ENCODE measurements at places on chromosomes 4 and X.

DNA sequence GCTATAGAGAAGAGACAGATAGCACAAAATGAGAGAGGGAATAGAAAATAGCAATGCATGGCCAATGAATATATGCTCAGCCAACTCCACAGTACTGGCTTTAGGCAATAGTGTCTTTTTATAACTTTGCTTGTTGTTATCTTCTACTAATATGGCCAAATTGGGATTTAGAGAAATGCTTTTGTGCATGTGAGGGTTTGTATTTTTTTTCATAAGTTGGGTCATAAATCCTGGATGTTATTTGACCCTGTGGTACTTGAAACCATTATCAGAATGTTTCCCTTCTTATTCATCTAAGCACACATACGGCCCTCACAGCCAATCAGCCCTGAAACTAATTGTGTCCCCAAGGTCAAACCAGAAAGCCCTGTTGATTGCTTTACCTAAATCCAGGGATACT, 35.2 kb upstream of the LPAR4 start:
- DNase-seq: no peak

GRCh38 chr4:184472614-184473498, 1.5 kb downstream of the IRF2 start:
- DNase-seq: no peak

- DNase-seq: no peak
Observed at GRCh38 chr4:180060159-180060889, 2182.9 kb upstream of the TENM3 start.

GRCh38 chr4:151931563-151931962, 170.8 kb upstream of the GATB start:
- no peak for DNase-seq

All from stimulated activated CD8-positive, alpha-beta memory T cell treated with anti-CD3 and anti-CD28 coated beads, Interleukin-7, amount 100 ng/mL, for 24 hours (primary cell).